Activated naive CD8-positive, alpha-beta T cell treated with anti-CD3 and anti-CD28 coated beads, Interleukin-2, amount 10 ng/mL, durations not matched to agents 7 days and 5 days (primary cell): ENCODE measurements at places on chromosomes 1 and 21.

- no peak for DNase-seq
Measured at GRCh38 chr1:96187020-96187419, 534.6 kb upstream of the PTBP2 start.

GRCh38 chr1:204574865-204575163, 58.6 kb downstream of the MDM4 start:
- DNase-seq = no peak

DNA sequence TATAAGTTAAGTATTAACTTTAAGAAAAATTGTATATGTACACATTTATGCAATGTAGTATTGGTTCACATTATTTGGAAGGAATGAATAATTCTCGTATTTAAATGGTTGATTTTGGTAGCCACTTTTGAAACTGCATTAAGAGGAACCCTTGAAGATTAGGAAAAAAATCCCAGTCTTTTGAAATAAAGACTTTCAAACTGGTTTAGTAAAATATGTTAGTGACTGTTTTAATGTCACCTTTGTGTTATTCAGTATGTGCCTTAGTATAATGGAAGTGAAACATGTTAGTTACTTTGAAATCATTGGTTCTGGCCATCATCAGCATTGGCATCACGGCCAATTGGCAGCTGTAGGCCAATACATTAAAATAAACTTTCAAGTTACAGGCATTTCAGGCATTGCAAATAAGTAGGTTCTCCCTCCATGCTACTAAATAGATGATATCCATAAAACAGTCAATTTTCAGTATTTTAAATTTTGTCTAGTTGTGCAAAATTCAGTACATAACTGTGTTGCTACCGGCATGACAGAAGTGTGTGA, 4.4 kb downstream of the MIER1 start:
- DNase-seq = no peak

GRCh38 chr1:164723296-164723798, 164.4 kb downstream of the PBX1 start:
- DNase-seq = no peak

GRCh38 chr1:119510046-119510445, 3.0 kb downstream of the HSD3B1 start:
- no peak for DNase-seq

DNA sequence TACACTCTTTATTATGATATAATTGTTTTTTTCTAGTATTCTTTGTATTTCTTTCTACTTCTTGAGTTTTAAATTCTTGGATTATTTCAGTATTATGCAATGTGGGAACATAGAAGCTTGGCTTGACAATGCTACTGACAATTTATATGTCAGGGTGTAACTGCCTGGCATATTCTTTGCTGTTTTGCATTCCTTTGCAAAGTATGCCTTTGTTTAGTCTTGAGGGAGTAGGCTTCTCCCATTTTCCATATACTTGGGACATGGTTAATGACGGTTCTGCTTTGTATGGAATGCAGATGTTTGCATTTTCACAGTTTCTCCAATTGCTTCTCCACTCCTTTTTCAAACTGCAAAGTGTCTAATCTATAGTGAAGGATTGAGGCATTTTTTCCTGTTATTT, 109.8 kb downstream of the HMCN1 start:
- no peak for DNase-seq

DNA sequence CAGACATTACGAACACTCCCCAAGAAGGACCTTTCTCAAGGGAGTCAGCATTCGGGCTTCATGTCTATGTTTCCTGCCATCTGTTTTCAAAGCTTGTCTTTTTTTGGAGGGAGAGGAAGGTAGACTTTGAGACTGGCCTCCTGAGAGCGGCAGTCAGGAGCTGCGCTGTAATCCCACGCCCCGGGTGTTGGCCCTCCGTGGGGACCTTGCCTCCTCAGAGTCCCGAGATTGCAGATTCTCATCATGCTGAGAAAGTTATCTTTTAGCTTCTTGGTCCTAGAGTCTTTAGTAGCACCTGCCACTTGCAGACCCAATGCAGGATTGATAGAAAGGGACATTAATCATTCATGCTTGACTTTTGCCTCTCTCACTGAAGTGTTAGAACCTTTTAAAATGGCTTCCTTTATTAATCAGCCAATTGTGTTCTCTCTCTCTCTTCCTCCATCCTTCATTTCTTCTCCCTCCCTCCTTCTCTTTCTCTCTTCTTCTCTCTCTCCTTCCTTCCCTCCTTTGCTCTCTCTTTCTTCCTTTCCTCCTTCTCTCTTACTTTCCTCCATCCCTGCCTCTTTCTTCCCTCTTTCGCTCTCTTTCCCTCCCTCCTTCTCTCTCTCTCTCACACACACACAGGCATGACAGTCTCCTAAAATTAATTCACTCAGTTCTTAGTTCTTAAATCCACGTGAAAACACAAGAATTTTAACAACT, 25.2 kb upstream of the GNPAT start:
- no peak for DNase-seq

DNA sequence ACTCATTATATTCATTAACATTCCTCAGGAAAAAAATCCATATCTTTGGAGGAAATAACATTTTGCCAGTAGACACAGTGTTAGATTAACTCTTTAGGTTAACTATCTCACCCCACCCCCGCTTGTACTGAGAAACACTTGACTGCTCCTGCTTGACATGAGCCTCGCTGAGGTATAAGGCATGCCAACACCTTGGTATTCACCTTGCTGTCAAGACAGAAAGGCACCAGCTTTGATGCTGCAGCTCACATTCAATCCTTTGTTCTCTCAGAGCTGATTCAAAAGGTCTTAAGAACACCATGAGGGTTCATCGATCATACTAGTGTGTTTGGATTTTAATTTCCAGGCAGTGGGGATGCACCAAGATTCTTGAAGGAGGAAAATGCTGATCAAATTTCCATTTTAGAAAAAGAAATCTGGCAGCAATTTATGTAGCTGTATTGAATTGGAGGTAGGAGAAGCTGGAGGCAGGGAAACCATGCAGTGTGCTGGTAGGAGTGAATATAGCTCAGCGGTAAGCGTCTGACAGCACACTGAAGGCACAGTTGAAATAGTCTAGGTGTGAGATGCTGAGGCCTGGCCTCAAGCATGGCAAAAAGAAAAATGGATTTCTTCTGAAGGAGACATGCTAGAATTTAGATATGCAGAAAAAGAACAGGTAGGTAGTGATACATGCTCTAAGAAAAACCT, 108.0 kb upstream of the ST6GALNAC5 start:
- DNase-seq = no peak

DNA sequence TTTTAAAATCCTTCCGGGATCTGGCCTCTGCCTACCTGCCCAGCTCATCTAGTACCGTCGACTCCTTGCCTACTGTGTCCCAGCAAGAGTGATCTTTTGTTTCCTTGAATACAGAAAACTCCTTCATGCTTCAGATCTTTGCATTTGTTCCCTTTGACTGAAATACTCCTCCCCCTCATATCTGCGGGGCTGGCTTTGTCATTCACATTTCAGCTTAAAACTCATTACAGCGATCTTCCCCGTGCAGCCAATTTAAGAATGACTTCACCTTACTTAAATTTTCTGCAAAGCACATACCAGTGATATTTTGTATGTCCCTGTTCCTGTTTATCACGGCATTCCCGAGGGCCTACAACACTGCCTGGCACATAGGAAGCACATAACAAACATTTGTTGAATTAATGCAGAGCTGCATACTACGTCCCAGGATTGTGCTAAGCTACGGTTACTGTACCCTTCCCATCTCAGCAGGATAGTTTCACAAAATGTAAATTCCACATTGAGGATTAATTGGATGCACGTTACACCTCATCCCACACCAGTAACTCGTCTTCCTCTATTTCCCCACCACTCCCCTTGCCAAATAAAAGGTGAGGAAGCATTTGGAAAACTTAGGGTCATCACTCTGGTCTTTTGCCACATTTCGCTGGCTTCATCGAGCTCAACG, 837 bp upstream of the DESI2 start:
- DNase-seq = no peak

DNA sequence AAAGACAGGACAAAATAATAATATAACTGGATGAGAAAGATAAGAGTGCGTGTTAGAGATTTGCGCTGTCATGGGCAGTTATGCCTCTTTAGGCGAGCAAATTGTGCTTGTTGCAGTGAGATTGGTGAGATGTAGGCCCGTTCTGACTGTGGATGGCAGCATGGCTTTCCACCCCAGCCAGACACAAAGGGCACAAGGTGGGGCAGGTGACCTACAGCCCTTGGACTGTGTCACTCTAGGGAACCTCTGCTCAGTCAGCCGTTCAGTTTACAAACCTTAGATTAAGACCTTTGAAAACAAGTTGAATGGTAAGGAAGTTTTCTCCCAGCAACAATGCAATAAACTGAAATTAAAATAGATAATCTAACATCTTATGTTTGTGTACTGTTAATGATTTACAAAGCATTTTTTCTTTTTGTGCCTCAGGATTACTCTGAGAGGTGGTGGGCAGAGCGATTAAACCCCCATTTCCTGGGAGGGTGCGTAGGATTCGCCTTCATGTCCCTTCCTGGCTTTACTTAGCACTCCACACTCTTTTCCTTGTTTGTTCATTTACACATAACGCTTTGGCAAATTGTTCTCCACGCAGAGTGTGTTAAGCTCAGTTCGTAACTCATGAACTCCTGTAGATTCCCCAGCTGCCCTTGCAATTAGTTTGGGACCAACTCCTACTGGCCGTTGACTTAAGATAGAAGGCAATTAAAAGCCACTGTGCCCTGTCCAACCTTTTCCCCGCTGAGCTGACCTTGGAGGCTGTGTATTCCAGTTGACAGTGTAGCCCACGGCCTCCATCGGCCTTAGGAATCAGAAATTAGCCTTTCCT, 58.1 kb upstream of the IGSF5 start:
- DNase-seq = no peak

DNA sequence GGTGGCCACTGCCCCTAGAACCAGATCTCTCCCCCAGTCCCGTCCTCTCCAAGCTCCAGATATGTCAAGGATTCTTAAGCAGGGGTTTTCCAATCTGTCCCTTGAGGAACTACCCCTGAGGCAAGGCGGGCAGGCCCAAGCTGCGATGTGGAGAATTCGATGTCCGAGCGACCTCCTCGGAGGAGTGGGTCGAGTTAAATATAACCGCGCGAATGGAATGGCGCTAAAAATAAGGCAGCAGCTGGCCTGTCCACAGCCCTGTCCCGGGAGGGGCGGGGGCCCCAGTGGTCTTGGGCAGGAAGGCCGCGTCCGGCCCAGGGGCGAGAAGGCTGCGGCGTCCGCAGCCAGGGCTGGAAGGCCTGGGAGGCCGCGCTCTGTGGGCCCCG, 5.8 kb upstream of the FOXD3 start:
- DNase-seq = no peak

- peak; percentile 62 for DNase-seq
Measured at GRCh38 chr1:1540090-1540817, at the start of gene TMEM240. Gene TMEM240 (minus strand): TSS chr1:1540624. CDS start chr1:1540346, 278 bp downstream.

- no peak for DNase-seq
Measured at GRCh38 chr1:27430903-27431600, 38.6 kb downstream of the GPR3 start.

DNA sequence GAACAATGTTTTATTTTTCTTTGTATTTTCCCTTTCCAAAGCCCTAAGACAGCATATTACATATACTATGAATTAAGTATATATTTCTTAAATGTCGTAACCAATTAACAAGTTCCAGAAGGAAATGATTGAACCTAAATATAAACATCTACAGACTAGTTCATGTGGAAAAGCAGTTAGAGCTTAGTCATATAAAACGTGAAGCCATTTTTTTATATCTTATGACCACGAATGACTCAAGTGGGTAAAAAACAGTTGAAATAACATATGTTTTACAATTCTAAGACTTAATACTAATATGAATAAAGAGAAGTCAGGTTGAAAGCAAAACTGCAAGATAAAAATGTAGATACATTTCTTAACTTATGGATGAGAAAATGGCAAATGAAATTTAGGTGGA, 307.3 kb downstream of the BRINP3 start:
- no peak for DNase-seq

- DNase-seq = no peak
Measured at GRCh38 chr1:12339396-12339795, 109.6 kb downstream of the VPS13D start.

DNA sequence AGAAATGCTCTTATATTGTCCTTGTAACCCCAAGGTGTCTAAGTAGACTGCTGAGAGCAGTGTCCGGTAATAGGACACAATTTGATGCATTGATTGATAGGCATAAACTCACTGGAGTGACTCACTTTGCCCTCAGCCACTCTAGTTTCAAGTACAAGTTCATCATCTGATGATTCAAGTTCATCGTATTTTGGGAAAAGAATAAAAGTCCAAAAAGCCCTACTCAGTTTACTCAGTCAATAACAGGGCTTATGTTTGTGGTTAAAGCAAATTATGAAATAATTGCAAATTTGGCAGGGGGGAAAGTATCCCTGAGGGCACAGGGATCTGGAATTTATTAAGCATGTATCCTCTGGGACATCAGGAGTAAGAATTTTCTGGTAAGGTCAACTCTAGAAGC, 7.6 kb upstream of the ATF3 start:
- DNase-seq = no peak

DNA sequence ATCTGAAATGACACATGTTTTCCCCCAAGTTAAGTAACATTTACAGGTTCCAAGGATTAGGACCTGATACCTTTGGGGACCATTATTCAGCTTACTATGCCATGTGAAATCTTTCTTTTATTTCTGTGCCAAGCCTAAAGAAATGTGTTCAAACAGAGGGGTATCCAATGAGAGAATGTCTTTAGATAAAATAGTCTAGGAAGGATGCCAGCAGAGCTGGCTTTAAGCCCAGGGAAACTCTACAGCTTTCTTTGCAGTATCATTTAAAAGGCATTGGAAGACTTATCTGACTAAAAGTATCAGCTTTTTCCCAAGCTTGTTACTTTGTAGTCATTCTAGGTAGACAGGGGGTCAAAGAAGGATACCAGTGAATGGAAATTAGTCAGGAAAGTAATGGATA, 860.4 kb downstream of the PLA2G4A start:
- no peak for DNase-seq

- no peak for DNase-seq
Measured at GRCh38 chr1:1296070-1297061, 11.4 kb downstream of the ACAP3 start.

GRCh38 chr1:89037186-89037585, 14.5 kb upstream of the GBP3 start:
- no peak for DNase-seq
